ENCODE measurements at places on chromosomes 2 and 18. TPM values are rescaled to one million over a fixed set of nuclear protein-coding genes. Genes with fewer than 3 reads are reported as not detected.

- no peak for DNase-seq
Measured at GRCh38 chr2:147100406-147101035, 744.3 kb upstream of the ACVR2A start.

- no peak for DNase-seq
Measured at GRCh38 chr2:60042023-60042422, 511.4 kb downstream of the BCL11A start.

GRCh38 chr18:38759457-38759856 lies 1193.9 kb upstream of the CELF4 start:
- DNase-seq = no peak

The SNORC gene
- not detected for polyA plus RNA-seq

The CYP27C1 gene
- polyA plus RNA-seq = not detected

The RPRM gene
- polyA plus RNA-seq = not detected

- DNase-seq = no peak
Measured at GRCh38 chr18:21761471-21762115, 21.0 kb downstream of the MIB1 start.

DNA sequence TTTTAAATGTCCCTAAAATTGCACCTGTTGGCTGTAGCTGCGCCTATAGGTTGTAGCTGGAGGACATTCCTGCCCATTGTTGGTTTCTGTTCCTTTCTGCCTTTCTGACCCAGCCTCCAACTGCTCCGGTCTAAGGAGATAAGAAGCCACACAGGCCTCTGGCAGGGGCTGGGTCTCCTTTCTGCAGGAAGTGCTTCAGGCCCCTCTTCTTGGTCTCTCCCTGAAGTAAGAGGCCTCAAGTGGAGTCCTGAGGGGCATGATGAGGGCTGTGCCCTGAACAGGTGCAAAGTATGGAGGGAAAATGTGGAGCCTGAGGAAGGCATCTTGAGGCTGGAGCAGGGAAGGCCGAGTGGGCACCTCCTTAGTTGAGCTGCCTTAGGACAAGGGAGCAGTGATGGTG lies 10.4 kb upstream of the SFTPB start:
- no peak for DNase-seq

The KIF1A gene
- not detected for polyA plus RNA-seq

DNA sequence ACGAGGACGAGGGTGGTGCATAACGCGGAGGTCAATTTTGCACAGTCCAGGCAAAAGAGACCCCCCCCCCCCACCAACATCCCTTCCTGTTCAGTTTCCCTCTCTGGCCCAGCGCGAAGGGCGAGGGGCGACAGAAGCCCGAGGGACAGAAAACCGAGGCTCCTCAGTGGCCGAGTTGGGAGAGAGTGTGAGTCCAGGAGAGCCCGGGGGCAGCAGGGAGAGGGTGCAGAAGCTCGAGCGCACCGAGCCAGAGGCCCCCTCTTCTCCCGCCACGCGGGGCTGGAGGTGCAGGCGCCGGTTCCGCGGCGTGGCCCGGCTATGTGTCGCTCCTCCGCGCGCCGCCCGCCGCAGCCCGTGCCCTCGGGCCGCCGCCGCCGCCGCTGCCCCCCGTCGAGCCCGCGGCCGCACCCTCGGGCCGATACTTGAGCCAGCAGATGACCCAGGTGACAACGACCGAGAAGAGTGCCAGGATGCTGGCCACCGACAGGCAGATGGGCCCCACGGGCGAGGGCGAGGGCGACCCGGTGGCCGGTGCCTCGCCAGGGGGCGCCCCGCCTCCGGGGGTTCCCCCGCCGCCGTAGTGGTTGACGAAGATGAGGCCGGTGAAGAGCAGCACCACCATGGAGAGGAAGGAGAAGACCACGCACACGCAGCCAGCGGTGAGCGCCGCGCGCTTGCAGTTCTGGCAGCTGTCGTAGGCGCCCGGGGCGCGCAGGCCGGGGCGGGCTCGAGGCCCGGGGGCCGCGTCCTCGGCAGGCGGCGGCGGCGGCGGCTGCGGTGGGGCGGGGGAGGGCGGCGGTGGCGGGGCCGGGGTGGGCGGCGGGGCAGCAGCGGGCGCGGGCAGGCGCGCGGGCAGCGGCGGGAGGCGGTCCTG lies 20.2 kb upstream of the PAX3 start:
- no peak for DNase-seq

The AQP12B gene
- not detected for polyA plus RNA-seq

GRCh38 chr18:27010784-27011183 lies 145.3 kb upstream of the AQP4 start:
- DNase-seq = no peak

- DNase-seq = no peak
Measured at GRCh38 chr18:21745231-21745630, 4.6 kb downstream of the MIB1 start.

DNA sequence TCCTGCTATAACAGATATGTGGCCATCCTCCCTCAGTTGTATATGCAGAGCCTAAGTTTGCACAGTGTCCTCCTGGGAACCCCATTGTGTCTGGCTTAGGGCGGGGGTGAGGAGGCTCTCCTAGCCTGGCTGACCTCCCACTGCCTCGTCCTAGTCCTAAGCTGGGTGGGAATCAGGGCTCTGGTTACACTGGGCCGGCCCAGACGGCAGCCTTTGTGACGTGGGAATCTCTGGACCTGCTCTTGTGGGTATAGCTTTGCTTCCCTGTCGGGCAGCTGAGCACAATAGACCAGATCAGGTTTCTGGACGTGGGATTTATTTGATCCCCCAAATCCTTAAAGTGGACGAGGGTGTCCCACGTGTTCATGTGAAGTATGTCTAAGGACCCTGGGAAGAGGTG lies 2.9 kb downstream of the ACKR3 start:
- no peak for DNase-seq

DNA sequence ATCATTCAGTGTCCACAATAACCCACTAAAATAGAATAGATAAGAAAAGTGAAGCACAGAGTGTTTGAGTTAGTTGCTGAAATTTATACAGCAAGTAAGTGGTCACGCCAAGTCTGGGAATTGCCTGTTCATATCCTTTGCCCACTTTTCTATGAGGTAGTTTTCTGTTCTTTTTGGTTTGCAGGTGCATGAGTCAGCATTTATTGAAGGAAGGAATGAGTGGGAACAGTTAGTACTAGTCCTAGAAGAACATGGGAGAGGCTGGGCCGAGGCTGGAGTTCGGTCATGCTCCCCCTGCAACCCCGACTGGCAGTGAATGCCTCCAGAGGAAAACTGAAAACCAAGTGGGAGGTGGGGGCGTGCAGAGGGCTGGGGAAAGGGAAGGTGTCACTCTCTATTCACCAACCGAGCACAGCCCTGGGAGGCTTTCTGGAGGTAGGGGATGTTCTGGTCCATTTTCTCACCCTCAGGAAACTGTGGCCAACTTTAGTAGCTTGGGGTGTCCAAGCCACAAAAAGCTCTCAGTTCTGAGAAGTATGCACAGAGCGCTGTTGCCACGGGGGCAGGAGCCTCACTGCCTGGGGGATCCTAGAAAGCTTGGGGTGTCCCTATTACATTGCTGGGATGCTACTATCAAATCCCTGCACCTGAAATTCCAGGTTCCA lies 41.4 kb downstream of the FOSL2 start:
- DNase-seq = no peak

- no peak for DNase-seq
Measured at GRCh38 chr2:96702098-96702785, 37.6 kb downstream of the LMAN2L start.

The ATOH8 gene
- polyA plus RNA-seq = 3.9 TPM

The KCNF1 gene
- not detected for polyA plus RNA-seq

DNA sequence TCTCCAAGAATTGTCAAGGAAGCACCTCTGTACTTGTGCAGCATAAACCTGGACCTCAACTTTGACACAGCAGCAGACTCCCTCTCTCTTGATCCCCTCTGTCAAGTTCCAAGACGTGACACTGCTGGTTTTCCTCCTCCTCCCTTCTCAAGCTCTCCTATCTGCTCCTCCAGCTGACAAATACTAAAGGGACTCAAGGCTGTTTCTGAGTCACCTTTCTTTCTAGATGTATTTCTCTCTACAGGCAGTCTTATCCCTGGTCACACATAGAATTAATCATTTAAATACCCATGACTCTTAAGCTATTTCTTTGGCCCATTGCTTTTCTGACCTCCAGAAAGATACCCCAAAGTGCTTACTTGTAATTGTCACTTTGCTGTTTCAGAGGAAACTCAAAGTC lies 53.5 kb downstream of the SEPTIN10 start:
- DNase-seq = no peak
